ENCODE measurements at places on chromosomes 2 and 18.

DNA sequence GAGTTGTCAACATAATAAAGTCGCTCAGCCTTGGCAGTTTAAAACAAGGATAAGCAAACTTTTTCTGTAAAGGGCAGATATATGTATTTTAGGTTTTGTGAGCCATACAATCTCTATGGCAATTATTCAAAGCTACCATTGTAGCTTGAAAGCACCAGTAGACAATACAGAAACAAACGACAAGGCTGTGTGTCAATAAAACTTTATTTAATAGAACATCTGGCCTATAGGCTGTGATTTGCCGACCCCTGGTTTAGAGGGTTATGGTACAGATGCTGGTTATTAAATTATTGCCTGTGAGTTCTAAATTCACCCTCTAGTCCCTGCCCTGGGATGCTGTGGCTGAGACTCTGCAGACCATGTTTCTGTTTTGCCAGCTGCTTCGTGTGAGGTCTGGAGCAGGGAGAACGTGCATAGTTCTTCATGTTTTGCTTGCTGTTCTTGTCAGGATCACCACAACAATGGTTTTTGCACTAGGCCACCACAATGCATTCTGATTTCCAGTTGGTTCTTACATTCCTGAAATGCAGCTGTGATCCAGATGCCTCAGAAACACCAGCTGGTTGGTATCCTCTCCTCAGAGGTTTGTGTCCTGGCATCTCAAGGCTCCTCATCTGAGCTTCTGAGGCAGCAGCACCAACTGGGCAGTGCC, 46.6 kb downstream of the ICOS start:
- no peak for DNase-seq

- DNase-seq, result no peak
These were observed 130.8 kb downstream of the FOXI3 start for GRCh38 chr2:88321449-88322248.

GRCh38 chr2:11856095-11856494, 109.7 kb downstream of the LPIN1 start:
- no peak for DNase-seq

- peak; percentile 5 for DNase-seq
These were observed 79.9 kb upstream of the FSIP2 start for GRCh38 chr2:185658750-185659149.

DNA sequence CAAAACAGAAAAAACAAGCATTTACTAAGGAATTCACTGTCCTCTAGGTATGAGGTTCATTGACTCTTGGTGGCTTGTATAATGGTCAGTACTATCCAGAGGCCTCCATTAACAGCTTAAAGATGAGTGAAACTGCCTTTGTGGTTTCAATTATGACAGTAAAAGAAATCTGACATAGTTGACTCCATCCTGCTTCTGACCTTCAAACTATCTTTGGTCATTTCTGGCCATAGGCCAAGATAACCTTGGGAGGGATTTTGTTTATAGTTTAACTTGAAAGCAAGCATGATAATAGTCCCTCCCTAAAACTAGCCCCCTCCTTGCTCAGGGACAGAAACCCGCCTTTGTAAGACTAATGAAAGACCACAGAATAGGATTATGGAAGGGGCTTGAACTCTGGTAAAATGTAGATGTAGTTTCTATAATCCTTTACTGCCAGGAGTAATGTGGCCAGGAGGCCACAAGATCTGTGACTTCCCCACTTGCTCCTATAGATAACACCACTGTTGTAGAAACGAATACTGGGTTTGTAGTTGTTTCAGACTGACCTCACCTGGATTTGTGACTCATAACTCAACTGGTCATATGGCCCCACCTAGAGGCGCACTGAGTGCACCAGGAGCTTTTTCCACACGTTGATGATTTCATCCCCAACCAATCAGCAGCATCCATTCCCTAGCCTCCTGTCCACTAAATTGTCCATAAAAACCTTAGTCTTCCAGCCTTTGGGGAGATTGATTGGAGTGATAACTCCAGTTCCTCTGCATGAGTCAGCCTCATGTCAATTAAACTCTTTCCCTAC, 8.6 kb upstream of the PLEKHM3 start:
- DNase-seq, result peak; percentile 56

All from fibroblast of mammary gland (primary cell).